ENCODE measurements at places on chromosomes 11 and 22. TPM values are rescaled to one million over a fixed set of nuclear protein-coding genes. Genes with fewer than 3 reads are reported as not detected.

Gene MOGAT2
- total RNA-seq: not detected

Gene SAA1
- total RNA-seq: 0.42 TPM

Gene KCNC1
- total RNA-seq: 0.05 TPM

Gene OSM
- total RNA-seq: not detected

Gene SLC22A9
- total RNA-seq: not detected

Gene MMP13
- not detected for total RNA-seq

Gene PARVG
- total RNA-seq: not detected

Gene IL10RA
- total RNA-seq: 0.03 TPM

Gene CDHR5
- total RNA-seq: not detected

Measured in A549 treated with CORT108297 at 1 μM for 4 hours (cell line).